ENCODE measurements at places on chromosomes 2 and 18. TPM values are rescaled to one million over a fixed set of nuclear protein-coding genes. Genes with fewer than 3 reads are reported as not detected.
A peak's percentile ranks its signal among the peaks of the same experiment; 100 is the strongest.

DNA sequence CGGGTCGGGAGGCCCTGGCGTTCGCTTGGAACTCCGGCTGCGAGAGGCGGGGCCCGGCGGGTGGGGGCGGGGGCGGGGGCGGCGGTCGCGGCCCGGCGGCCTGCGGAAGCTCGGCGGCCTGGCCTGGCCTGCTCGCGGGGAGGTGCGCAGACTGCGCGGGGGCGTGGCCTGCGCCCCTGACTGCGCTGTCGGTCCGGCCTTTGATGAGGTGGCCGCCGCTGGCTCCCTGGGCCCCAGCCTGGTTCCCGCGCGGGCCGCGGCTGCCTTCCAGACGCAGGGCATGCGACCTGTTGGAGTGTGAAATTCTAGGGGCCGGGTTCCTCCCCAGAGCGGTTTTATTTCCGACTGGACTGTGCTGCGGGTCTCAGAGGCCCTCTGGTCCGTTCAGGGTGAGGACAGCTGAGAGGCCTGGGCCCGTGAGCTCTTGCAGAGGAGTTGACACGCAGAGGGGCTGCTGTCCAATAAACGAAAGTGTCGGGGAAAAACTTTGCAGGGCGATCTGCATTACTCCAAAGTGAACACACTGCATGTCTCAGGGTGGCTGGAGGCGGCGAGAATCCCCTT is 629 bp downstream of the NRBP1 start:
- H3K4me1 ChIP-seq: peaks cover 27% of the 10 kb centered on the region
- peaks cover 13% of the 10 kb centered on the region for H3K36me3 ChIP-seq
- peak overlapping the region; percentile 100 for H3K4me3 ChIP-seq
- H3K27me3 ChIP-seq: no peaks in the 10 kb centered on the region
- peak; percentile 72 for DNase-seq
- peak overlapping the region; percentile 97 for H3K27ac ChIP-seq

DNA sequence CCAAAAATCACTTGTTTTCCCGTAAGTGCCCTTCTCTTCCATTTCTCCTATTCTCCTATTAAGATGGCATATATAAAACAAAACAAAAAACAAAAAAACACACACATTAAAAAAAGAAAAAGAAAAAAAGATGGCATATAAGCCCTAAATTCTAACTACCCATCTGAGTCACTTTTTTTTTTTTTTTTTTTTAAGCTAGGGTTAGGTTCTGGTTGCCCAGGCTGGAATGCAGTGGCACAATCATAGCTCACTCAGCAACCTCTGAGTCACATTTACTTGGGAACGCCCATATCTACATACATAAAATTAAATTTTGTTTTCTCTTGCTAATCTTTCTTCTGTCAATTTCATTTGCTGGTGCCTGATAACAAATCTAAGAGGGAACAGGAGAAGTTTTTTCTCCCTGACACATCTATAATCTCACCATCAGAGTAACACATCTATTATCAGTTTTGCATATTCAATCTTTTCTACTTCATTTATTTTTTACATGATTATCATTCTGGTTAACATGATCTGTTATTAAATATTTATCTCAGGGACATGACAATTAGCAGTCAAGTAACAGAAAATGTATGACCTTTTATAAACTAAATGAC is 52.1 kb downstream of the EEF1B2 start:
- H3K36me3 ChIP-seq: peaks cover 2% of the 10 kb centered on the region
- H3K27ac ChIP-seq: no peak overlapping the region
- H3K4me3 ChIP-seq: no peak overlapping the region
- no peak for DNase-seq

GRCh38 chr2:240183006-240183874 is 42.8 kb upstream of the OTOS start:
- H3K4me1 ChIP-seq: no peaks in the 10 kb centered on the region
- DNase-seq: no peak
- no peak overlapping the region for H3K27ac ChIP-seq

GRCh38 chr2:57207191-57207590 is 839.4 kb upstream of the VRK2 start:
- DNase-seq: no peak
- no peaks in the 10 kb centered on the region for H3K27me3 ChIP-seq
- no peaks in the 10 kb centered on the region for H3K36me3 ChIP-seq
- H3K4me1 ChIP-seq: peaks cover 4% of the 10 kb centered on the region

- H3K27me3 ChIP-seq: no peaks in the 10 kb centered on the region
- peaks cover 43% of the 10 kb centered on the region for H3K36me3 ChIP-seq
- H3K4me1 ChIP-seq: no peaks in the 10 kb centered on the region
- H3K4me3 ChIP-seq: no peak overlapping the region
Measured at GRCh38 chr2:183157131-183157530, 32.9 kb downstream of the NUP35 start.

DNA sequence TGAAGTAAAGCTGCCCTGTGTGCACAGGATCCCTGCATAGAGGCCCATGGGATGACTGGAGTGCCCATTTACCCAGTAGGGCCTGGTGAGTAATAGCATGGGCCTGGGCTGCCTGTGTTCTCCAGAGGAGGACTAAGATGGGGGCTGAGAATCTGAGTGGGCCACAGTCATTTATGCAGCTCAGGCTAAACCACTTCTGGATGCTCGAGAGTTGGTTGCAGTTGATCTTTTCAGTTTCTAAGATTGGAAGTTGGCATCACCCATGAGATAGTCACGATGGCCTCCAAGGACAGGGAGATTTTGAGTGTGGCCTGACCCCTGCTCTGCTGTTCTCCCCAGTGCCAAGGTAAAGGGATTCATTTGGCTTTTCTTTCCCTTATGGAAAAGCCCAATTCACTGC is 179.1 kb upstream of the SPRED2 start:
- no peaks in the 10 kb centered on the region for H3K36me3 ChIP-seq
- no peak overlapping the region for H3K27ac ChIP-seq
- no peak for DNase-seq
- peaks cover 11% of the 10 kb centered on the region for H3K27me3 ChIP-seq

- no peak for DNase-seq
- no peaks in the 10 kb centered on the region for H3K27me3 ChIP-seq
- no peaks in the 10 kb centered on the region for H3K36me3 ChIP-seq
- H3K4me1 ChIP-seq: peaks cover 4% of the 10 kb centered on the region
- no peak overlapping the region for H3K4me3 ChIP-seq
Measured at GRCh38 chr18:52402814-52403213, 62.8 kb downstream of the DCC start.

GRCh38 chr2:180033993-180034894 is 27.1 kb upstream of the CWC22 start:
- H3K4me1 ChIP-seq: peaks cover 8% of the 10 kb centered on the region
- no peak for DNase-seq
- no peak overlapping the region for H3K27ac ChIP-seq
- peaks cover 8% of the 10 kb centered on the region for H3K27me3 ChIP-seq

DNA sequence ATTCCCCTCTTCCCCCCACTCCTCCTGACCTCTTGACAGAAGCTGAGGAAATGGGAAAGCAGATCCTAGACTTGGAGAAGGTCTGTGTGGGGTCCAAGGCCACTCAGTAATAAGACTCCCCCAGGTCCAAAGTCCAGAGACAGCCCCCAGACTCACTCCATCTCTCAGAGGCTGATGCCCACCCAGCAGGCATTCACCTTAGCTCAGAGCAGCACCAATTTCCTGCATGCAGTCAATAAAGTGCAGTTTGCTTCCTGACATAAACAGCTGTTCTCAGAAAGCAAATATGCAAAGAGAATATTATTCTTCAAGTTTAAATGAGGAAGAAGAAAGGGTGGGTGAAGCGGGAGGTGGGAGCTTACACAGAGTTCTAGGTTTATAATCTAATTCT is 84.1 kb upstream of the RTN4 start:
- no peak for DNase-seq

CENPA gene
- 34.5 TPM for total RNA-seq

DNA sequence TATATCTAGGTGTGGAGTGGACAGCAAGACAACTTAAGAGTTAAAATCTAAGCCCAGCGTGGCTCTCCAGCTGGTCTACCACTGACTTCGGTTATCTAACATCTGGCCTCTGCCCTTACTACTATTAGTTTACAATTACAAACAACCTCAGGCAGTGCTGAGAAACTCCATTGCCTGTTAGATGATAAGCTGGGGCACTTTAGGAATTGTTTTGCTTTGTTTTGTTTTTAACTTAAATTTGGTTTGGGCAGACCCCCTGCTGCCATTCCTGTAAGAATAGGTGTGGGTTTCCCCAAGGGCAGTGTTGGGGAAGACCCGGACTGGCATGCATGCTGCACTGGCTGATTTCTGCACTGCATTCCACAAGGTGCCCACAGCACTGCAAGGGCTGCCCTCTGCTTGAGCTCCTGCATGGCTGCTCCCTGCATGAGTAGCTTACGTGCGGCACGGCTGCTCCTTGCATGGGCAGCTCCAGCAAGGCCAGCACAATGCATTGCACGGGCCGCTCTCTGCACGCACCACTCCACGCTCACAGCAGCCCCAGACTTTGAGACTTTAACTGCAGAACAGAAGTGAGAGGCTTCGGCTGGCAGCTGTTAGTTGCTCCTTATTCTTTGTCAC is 74.2 kb upstream of the SERTAD2 start:
- H3K4me1 ChIP-seq: peaks cover 52% of the 10 kb centered on the region
- H3K27me3 ChIP-seq: no peaks in the 10 kb centered on the region
- DNase-seq: no peak
- peak overlapping the region; percentile 52 for H3K4me3 ChIP-seq
- no peaks in the 10 kb centered on the region for H3K36me3 ChIP-seq

ARPC2 gene
- total RNA-seq: 159 TPM

DNA sequence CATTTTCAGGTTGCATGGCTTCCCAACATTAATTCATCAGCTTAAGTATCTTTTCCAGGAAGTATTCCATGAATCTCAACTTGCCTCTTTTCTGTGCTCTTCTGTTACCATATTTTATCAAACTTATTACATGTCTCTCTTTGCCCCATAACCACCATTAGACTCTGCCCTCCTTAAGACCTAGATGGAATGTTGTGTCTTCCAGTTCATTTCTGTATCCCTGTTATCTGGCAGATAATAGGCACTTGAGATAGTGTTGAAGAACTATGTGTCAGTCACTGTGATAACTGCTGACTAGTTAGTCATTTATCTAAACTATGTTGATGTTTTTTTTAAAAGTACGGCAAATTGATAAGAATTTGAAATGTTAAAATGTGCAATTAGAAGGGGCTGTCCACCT is 41.8 kb downstream of the GLS start:
- H3K36me3 ChIP-seq: peaks cover 27% of the 10 kb centered on the region
- no peak for DNase-seq
- no peak overlapping the region for H3K4me3 ChIP-seq
- no peak overlapping the region for H3K27ac ChIP-seq

GRCh38 chr2:239143858-239144712 is 256.7 kb downstream of the HDAC4 start:
- peak; percentile 38 for DNase-seq
- no peaks in the 10 kb centered on the region for H3K4me1 ChIP-seq
- H3K4me3 ChIP-seq: no peak overlapping the region
- H3K27ac ChIP-seq: no peak overlapping the region

- H3K27me3 ChIP-seq: no peaks in the 10 kb centered on the region
- H3K36me3 ChIP-seq: no peaks in the 10 kb centered on the region
- no peak for DNase-seq
- no peak overlapping the region for H3K27ac ChIP-seq
- no peaks in the 10 kb centered on the region for H3K4me1 ChIP-seq
- H3K4me3 ChIP-seq: no peak overlapping the region
Measured at GRCh38 chr2:69669666-69670065, 26.1 kb upstream of the AAK1 start.

DNA sequence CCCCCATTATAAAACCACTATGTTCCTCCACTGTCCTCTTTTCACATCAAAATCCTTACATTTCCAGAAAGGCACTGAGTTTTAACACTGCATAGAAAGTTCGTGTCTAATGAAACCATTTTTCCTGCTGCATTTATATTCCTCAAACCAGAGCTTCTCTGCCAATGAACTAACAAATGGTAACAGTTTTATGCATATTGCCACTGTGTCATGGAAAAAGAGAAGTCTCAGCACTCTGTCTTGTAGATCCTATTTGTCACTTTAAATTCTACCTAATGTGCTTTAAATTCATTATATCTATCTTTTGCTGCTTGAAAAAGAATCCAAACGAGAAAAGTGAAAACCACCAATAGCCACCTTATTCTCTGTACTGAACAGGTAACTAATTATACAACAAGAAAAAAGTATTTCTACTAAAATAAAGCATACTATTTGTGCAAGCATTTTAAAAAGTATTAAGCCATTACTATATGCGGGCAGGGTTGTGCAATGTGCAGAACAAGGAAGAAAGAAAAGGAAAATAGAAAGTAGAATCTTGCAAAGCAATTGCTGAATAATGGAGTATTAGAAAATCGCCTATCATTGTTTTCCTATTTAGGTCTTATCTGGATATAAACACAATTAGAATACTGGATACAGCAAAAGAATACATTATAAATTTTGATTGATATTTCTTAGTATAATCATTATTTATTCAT is 328.9 kb downstream of the ZEB2 start:
- H3K27ac ChIP-seq: no peak overlapping the region
- DNase-seq: no peak
- H3K4me3 ChIP-seq: no peak overlapping the region
- no peaks in the 10 kb centered on the region for H3K36me3 ChIP-seq

SERPINB11 gene
- total RNA-seq: not detected

DNA sequence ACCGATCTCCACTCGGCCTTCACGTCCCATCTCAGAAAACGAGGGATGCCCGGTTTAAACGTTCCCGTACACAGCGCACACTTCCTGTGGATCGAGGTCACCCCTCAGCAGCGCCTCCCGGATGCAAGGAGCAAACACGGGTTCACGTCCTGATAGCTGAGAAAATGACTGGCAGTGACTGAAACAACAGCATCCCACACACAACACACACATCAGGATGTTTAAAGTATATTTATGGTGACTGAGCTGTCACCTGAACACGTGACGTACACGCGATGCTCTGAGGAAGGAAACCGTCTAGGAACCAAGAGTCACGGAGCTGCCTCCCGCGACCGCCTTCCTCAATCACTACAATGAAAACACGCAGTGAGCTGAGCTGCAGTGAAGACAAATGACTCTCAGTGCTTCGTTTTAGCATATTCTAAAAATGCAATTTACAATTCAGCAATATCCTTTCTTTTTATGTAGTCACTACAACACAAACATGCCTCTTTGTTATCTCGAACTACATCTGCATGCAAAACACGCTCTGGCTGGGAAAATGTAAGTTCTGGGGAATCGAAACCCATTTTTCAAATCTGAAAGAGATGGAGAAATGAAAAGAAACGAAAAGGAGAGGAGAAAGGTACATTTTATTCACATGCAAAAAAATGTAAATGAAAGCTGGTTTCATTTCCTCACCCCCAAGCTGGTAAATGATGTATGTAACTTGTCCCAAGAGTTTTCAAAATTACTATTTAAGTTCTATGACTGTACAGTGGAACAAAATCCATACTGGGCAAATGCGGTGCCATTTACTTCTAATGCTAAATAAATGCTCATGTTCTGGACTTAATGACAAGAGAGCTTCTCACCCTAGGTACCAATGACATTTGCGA is 19.8 kb downstream of the HDAC4 start:
- peaks cover 47% of the 10 kb centered on the region for H3K4me1 ChIP-seq
- no peak for DNase-seq
- H3K4me3 ChIP-seq: no peak overlapping the region
- peaks cover 16% of the 10 kb centered on the region for H3K36me3 ChIP-seq
- no peak overlapping the region for H3K27ac ChIP-seq
- no peaks in the 10 kb centered on the region for H3K27me3 ChIP-seq

PID1 gene
- total RNA-seq: 0.91 TPM

GRCh38 chr2:64881037-64881492 is 108.1 kb upstream of the SLC1A4 start:
- no peaks in the 10 kb centered on the region for H3K27me3 ChIP-seq
- peaks cover 23% of the 10 kb centered on the region for H3K4me1 ChIP-seq
- H3K36me3 ChIP-seq: no peaks in the 10 kb centered on the region
- no peak for DNase-seq

HOXD13 gene
- not detected for total RNA-seq

GRCh38 chr2:41597680-41598079 is 450.1 kb upstream of the PKDCC start:
- no peak overlapping the region for H3K27ac ChIP-seq
- no peak overlapping the region for H3K4me3 ChIP-seq
- H3K36me3 ChIP-seq: no peaks in the 10 kb centered on the region
- no peaks in the 10 kb centered on the region for H3K27me3 ChIP-seq

All from neural crest cell (in vitro differentiated cells).